ENCODE measurements at places on chromosomes 11 and 22. TPM values are rescaled to one million over a fixed set of nuclear protein-coding genes. Genes with fewer than 3 reads are reported as not detected.

The SHISAL1 gene
- polyA plus RNA-seq = 2.3 TPM

GRCh38 chr11:116262370-116262769 lies 510.4 kb downstream of the BUD13 start:
- DNase-seq = no peak

The E2F8 gene
- polyA plus RNA-seq = 5.9 TPM

The OVOL1 gene
- 16.6 TPM for polyA plus RNA-seq

The NEFH gene
- polyA plus RNA-seq = 11.7 TPM

DNA sequence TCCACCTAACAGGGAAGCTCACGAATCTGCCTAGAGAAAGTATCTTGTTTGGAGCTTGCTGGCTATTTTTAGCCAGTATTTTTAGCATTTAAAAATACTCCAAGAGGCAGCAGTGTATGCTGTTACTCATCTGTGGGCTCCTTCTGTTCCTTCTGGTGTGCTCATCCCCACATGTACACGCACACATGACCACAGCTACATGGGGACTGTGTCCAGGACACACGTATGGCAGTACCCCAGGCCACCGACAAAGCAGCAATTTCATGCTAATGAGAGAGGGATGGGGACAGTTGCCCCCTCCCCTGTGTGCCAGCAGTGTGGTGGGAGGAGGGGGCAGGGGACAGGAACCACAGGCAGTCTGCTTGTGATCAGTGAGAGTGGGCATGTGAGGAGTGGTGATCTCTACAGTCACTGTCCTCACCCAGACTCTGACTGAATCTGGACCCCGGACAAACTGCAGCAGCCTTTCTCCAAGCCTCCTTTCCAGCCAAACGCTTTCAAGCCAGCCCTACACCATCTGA lies 16.4 kb downstream of the USP2 start:
- no peak for DNase-seq

- no peak for DNase-seq
Measured at GRCh38 chr11:78020246-78020645, 2.8 kb downstream of the KCTD14 start.

DNA sequence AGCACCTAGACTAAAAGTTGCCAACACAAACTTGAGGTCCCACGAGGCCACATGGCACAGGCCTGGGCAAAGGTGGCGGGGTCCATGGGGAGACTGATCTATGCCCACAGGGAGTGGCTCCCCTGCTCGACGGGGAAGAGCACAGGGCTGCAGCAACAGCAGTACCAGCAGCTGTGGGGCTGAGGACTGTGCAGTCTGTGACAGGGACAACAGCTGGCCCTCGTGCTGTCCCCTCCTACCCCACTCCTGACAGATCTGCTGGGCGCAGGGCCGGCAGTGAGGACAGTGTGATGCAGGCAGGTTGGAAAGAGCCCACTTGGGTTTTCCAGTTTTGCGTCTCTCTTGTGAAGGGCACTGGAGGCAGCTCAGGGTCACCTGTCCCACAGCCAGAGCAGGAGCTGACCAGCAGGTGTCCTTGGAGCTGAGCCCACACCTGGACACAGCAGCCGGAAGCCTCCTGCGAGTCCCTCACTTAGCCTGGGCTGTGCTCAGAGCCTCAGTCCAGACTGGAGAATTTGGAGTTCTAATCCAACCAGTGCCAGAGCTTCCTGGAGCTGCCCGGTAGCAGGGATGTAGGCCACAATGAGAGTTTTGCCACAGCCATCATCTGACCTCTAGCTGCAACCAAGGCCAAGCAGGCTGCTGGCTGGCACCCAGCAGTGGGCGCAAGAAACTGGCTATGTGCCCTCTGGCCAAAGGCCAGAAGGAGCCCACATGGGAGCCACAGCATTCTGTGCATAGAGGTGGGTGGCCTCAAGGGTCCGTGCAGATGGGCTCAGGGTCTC lies 3.6 kb upstream of the GAS2L1 start:
- no peak for DNase-seq

DNA sequence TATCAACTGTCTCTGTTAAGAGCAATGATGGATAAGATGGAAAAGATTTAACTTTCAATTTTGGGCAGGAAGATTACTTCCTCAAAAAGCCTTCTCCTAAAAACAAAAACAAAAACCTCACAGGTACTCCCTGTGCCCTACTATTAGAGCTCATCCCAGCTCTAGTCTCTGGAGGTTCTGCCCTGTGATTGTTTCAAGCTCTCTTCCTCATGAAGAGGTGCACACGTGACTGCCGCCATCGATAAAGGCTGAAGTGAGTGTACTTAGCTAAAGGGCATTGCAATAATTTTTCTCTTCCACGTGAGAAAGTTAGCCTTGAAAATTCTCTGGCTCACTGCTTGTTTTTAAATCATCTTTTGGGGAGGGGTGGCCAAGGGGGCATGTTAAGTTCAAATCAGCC lies 36.6 kb downstream of the MPPED2 start:
- no peak for DNase-seq

DNA sequence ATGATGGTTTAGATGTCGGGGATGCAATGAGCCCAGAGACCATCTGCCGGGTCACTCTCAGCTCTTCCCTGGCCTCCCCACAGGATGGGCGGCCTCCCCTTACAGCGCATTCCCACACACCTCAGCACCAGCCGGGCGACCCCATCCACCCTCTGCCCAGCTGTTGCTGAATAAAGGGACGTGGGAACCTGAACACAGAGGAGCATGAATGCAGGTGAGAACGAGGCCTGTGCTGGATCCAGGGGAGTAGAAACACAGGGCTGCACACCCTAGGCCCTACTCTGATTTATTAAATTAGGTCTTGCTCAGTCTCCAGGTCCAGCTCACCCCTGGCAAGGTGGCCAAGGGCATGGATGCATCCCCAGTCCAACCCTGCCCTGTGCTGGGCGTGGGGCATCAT lies 180.5 kb downstream of the CTTN start:
- DNase-seq = no peak

- DNase-seq = no peak
Measured at GRCh38 chr22:44411226-44412135, 86.6 kb downstream of the RTL6 start.

The APOBEC3H gene
- polyA plus RNA-seq = 0.24 TPM

DNA sequence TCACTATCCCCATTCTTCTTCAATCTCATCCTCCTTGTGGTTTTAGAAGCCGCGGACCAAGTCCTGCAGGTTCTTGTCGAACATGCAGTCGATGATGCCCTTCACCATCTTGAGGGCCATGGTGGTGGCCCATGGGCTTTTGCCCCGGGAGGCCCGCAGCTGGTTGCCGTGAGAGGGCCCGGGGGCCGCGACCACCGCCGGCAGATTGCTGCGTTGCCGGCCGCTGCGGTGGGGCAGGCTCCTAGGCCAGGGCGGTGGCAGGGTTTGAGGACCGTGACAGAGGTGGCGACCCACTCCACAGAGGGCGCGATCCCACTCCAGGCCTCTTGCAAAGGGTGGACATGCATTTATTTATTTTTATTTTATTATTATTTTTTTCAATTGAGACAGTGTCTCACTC lies 67.0 kb downstream of the APOL5 start:
- DNase-seq = no peak

The CCDC87 gene
- polyA plus RNA-seq = 0.37 TPM
